ENCODE measurements at places on chromosomes 4 and X.

- DNase-seq = no peak
Measured at GRCh38 chr4:122992057-122992456, 69.7 kb upstream of the NUDT6 start.

- DNase-seq = peak; percentile 82
Measured at GRCh38 chr4:38663801-38664705, at the start of gene KLF3. Gene KLF3, plus strand, starts transcription at chr4:38664199. Its CDS starts 16,427 bp downstream, at chr4:38680626.

DNA sequence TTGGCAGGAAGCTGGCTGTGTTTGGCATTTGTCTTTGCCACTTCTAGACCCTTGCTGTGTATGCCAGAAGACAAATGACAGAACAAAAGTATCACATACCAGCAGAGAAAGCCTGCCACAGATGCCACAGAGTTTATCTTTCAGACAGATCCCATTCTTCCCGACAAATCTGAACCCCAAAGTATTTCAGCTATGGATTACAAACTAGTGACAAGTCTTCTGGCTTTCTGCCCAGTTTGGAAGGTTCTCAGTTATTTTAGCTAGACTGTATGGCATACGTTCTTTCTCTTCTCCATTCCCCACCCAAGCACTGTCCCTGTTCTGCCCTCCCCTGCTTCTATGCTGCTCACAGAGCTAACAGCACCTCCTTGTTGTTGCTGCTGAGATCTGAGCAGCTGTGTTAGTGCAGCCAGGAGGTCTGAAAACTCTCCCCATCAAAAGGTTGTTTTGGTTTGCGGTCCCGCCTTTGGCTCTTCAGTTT lies 236.7 kb downstream of the FRAS1 start:
- DNase-seq = no peak

GRCh38 chr4:44736900-44737299 lies 10.5 kb upstream of the GNPDA2 start:
- DNase-seq = no peak

DNA sequence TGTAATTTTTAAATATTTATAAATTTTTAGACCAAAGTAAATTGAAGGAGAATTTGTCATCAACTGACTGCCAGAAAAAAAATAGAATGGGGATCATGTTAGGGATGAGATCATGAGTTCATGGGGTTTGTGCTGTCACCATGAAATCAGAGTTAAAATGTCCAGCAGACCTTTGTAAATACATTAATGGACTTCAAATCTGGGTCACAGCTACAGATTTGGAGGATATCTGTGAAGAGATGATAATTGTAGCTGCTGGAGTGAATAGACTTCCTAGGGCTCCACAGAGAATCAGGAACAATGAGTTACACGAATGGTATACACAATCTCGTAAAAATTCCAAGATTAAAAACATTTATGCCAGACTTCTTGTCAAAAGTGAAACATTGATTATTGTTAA lies 6.6 kb downstream of the FSTL5 start:
- DNase-seq = no peak

GRCh38 chr4:98204236-98204553 lies 57.0 kb upstream of the RAP1GDS1 start:
- DNase-seq = no peak

GRCh38 chr4:89759426-89759825 lies 77.5 kb downstream of the SNCA start:
- no peak for DNase-seq

DNA sequence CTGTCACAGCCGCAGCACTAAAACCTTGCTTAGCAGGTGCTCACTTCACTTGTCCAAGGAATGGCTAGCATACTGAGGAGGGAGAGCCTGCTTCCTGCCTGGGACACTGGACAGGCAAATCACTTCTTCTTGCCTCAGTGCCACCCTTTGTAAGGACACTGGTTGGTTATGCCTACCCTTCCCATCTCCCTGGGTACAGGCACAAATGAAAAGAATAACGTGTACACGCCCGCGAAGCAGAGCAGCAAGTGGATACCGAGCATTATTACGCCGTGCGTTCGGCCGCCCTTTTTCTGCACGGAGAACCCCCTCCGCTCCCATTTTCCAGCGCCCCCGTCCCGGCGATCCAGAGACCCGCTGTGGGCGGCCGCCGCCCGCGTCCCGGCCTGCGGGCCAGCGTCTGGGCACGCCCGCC lies 338 bp upstream of the KLHL2 start:
- DNase-seq = peak; percentile 20
